ENCODE measurements at places on chromosomes 4 and X.

- DNase-seq = no peak
Measured at GRCh38 chrX:17826609-17827496, 34.2 kb downstream of the RAI2 start.

- no peak for DNase-seq
Measured at GRCh38 chrX:10213716-10214115, 56.9 kb downstream of the CLCN4 start.

DNA sequence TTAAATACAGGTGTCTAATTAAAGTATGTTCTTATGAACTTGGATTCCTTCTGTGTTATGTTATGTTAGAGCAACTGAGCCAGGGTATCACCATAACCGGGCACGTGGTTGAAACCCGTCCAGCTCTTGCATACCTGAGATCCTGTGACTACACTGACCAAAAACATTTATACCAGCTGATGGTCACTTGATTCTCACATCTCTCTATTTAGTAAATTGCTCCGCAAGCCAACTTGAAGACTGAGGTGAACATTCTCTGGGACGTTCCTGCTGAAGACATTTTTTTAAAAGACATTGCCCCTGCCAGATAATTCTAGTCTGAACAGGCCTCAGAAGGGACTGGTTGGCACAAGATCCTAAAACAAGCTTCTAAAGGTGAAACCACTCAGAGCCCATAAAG lies 550.0 kb upstream of the DIPK2B start:
- DNase-seq = no peak

DNA sequence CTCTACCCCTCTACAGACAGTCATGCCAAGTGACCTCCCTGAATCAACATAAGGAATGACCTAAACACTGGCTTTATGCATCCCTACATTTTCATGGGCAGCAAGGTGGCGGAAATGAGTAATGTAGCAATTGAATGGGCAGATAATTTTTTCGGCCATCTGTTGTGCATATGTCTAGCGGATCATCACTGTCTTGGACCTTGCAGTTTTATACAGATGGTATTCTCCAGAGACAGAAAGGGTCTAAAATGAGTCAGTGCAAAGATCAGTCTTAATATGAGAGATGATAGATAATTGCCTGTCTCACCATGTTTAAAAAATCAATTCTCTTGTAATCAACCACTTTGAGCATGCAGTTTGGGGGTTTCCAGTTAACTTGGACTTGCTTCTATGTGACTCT lies 177.3 kb upstream of the DKK2 start:
- DNase-seq = no peak

DNA sequence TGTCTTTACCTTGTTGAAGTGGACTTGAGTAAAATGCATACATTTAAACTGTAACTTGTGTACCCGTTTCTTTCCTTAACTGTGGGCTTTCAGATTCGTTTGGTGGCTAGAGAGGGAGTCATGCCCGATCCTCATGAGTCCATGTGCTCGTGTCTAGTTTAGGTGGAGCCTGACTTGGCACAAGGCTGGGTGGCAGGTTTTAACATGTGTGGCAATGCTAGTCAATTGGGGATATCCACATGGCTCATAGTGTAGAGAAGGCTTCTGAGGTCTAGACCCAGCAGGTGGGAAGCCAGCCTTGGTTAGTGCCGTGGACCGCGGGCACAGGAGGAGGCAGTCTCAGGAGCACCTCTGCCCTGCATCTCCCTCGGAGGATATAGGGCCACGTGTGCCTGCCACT lies 48.5 kb upstream of the CLCN4 start:
- DNase-seq = no peak

GRCh38 chrX:80550722-80551121 lies 130.5 kb downstream of the TENT5D start:
- DNase-seq = no peak

DNA sequence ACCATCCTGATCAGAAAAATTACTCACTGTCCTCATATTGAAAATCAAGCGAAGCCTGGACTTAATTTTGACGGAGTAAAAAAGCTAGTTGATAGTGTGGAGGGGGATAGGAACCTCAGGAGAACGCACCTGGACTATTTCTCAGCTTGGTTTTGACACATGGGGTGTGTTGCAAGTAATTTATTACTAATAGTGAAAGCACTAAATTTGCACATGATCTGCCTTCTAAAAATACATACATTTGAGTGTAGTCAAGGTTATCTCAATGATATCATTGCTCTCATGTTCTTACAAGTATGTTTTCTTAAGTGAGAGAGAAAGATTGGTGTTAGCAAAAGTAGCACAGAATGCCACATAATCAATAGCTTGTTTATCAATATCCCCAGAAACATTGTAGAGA lies 29.5 kb downstream of the LRIT3 start:
- no peak for DNase-seq

DNA sequence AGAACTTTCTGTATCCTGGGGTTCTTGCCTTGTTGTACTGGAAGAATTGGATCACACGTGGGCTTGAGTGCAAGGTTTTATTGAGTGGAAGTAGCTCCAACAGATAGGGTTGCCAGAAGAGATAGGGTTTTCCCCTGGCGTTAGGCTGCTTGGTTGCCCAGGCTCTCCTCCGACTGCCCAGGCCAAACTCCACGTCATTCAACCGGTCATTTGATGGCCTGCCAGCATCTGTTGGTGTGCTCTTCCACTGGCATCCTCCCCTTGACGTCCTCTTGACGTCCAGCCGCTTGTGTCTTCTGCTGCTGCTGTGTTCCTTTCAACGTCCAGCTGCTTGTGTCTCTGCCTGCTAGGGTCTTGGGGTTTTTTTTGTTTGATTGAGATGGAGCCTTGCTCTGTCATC lies 340.3 kb upstream of the ZCCHC13 start:
- no peak for DNase-seq
